ENCODE measurements at places on chromosomes 4 and X.

- DNase-seq: peak; percentile 83
These were observed 51.7 kb upstream of the CHRDL1 start for GRCh38 chrX:110847334-110847733.

GRCh38 chr4:152831416-152831815 is 51.7 kb downstream of the ARFIP1 start:
- DNase-seq: no peak

GRCh38 chr4:182277377-182277776 is 34.2 kb downstream of the TENM3 start:
- peak; percentile 20 for DNase-seq

GRCh38 chr4:165953181-165953580 is 80.1 kb downstream of the TLL1 start:
- no peak for DNase-seq

DNA sequence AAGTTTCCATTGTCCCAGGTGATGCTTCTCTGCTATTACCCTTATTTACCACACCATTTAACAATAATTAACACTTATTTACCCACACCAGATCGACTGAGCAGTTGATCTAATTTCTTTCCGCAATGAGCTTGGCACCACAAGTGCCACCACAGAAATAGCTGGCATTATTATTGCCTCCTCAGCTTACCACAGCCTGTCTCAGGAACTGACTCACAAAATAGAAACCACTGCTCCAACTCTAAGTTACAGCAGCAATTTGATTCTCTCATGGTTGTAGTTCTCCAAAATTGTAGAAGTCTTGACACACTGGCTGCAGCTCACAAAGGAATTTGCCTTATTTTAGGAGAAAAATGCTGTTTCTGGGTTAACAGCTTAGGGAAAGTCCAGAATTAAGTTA is 22.5 kb downstream of the ZNF721 start:
- DNase-seq: peak; percentile 19

DNA sequence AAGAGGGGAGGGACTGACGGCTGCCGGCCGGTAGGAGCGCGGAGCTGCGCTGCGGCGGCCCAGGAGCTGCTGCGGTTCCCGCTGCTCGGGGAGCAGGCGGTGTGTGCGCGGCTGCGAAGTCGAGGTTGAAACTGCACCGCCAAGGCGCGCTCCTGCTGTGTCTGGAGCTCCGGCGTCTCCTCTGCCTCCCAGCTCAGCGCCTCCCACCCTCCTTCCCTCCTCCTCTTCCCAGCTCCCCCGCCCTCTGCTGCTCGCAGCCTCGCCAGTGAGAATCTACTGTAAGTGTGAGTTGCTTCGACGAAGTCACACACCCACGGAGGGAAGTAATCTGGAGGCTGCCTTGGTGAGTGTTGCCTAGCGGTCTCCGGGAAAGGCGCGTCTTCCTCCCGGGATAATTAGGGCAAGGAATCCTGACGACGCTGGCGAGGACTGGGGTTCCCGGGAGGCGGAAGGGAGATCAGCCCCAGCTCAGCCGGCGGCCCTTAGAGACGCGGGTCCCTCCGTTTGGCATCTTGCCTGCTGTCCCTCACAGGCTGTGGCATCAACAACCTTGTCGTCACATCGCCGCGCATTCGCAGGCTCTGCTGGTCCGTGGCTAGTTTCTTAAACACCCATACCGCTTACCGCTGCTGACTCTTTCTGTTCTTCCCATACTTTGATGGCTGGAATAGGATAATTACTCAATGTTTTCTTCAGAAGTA is at the start of gene EPHA5:
Gene EPHA5 (minus strand): TSS at position 159 of the 701 bp plus-strand sequence. CDS start 747 bp downstream, outside the sequence.
- peak; percentile 92 for DNase-seq

DNA sequence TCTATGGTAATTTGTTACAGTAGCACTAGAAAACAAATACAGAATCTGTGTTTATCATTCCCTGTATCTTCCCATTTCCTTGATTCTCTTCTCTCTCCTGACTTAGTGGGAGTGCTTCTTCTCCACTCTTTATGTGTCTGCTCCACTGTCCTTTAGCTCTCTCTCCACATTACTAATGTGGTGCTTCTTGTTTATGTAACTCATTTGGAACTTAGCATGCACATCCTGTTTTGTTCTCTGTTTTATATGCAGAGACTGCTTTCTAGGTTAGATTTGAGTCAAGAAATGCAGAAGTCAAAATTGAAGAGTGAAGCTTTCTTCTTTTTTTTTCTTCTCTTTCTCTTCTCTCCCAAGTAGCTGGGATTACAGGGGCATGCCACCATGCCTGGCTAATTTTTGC is 25.9 kb downstream of the ADH1A start:
- no peak for DNase-seq

DNA sequence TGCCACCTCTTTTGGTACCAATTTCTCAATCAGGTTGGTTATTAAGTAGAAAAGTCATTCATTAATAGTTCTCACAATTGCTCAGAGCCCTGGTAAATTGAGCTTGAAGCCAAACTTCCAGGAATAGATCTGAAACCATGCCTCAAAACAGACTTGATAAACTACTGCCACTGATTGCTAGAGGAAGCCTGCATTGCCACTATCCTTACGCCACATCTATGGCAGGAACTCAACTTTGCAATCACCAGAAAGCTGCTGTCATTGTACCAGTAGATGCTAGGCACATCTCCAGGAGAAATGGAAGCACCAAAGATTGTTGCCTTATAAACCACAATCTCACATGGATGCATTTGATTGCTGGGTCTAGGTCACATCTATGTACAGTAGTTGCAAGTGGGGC is 21.6 kb upstream of the TSPAN7 start:
- DNase-seq: no peak

DNA sequence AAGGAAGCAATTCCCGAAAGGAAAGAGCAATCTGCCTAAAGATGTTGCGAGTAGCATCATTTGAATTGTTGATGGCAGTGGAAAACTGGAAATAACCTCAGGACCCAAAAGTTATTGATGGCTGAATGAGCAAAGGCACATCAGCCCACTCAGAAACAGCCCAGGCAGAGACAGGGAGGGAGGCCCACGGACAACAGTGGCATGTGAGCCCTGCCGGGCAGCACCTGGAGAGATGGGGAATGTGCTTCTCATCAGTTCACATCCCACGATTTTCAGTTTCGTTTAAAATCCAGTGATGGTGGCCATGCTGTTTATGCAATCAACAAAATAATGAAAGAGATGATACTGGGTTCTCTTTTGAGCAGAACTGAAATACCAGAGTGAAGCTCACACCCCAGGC is 80.0 kb downstream of the JAKMIP1 start:
- no peak for DNase-seq

DNA sequence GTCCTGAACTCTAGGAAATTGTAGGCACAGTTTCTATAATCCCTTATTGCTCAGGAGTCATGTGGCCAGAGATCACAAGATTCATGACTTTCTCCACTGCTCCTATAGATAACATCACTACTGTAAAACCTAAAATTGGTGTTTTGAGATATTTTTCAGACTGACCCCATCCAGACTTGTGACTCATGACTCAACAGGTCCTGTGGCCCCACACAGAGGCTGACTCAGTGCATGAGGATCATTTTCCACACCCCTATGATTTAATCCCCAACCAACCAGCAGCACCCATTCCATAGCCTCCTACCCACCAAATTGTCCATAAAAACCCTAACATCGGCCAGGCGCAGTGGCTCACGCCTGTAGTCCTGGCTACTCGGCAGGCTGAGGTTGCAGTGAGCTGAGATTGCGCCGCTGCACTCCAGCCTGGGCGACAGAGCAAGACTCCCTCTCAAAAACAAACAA is 13.2 kb upstream of the XIAP start:
- DNase-seq: no peak

- peak; percentile 98 for DNase-seq
These were observed 99.0 kb downstream of the FIP1L1 start for GRCh38 chr4:53476232-53477037.

GRCh38 chr4:101356928-101357327 is 9.6 kb upstream of the PPP3CA start:
- peak; percentile 70 for DNase-seq

DNA sequence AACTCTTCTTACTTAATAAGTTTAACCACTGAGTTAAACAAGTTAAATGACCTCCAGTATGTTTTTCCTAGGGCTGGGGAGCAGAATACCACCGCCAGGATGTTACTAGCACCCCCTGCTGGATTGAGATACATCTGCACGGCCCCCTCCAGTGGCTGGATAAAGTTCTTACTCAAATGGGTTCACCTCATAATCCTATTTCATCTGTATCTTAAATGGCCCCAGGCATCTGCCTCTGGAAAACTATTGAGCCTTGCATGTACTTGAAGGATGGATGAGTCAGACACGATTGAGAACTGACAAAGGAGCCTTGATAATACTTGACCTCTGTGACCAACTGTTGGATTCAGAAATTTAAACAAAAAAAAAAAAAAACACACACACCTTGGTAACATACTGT is 61.5 kb upstream of the MMAA start:
- peak; percentile 73 for DNase-seq

DNA sequence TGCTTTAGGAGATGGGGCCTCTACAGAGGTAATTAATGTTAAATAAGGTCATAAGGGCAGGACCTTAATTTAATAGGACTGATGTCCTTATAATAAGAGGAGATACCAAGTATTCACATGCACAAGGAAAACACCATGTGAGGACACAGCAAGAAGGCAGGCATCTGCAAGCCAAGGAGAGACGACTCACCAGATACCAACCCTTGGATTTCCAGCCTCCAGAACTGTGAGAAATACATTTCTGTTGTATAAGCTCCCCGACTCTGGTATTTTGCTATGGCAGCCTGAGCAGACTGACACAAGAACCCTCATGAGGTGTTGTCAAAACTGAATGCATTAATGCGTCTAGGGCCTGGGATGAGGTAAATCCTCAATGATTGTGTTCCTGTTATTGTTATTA is 56.2 kb upstream of the MAPK10 start:
- DNase-seq: no peak

DNA sequence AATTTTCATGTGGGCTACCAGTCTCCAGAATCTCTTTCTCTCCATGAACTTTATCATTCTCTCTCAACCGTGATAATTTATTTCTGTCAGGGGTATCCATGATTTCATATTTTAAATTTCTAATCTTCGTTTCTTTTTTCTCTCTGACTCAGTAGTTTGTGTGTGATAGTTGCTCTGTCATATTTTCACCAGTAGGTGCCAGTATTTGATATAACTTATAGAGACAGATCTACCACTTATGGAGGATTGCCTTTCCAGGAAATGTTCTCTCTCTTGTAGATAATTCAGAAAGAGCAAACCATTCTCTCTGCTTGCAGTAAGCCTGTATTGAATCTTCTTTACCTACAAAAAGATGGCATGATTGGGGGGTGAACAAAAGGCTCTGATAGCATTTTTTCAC is 79.3 kb upstream of the DYNLT3 start:
- peak; percentile 75 for DNase-seq

- no peak for DNase-seq
These were observed 86.7 kb upstream of the C1QTNF7 start for GRCh38 chr4:15340902-15341732.

DNA sequence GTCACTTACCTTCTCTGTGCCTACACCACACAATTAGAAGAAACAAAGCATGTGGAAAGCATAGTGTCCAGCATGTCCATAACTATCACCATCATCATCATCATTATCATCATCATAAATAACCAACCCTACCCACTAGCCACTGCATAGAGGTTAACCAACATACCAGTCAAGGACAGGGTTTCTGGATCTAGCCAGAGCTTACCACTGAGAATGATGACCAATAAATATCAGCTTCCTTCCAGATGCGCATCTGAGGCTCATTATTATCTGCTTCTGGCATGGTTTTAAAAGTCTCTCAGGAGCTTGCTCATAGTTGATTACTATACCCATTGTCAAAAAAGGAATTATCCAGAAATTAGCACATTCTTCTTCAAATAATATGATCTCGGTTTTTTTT is 25.5 kb upstream of the MYOZ2 start:
- no peak for DNase-seq
